ENCODE measurements at places on chromosomes 7 and 10.

DNA sequence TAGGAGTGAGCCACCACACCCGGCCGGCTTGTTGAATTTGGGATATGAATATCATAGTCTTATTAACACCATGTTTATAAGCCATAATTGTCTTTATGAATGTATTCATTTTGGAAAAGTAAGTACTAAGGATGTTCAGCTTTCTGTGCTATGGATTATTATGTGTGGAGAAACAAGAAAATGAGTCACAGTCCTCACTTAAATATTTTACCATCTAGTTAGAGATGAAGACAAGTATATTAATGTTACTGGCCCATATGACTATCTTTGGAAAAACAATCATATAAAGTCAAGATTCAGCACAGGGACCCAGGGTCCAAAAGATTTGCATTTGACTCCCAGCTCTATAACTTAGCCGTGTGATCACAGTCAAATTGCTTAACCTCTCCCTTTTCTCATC lies 9.8 kb upstream of the TOMM7 start:
- no peak for DNase-seq

- DNase-seq: no peak
Measured at GRCh38 chr7:24172856-24173255, 111.1 kb upstream of the NPY start.

GRCh38 chr7:80873140-80873539 lies 45.7 kb downstream of the SEMA3C start:
- no peak for DNase-seq

DNA sequence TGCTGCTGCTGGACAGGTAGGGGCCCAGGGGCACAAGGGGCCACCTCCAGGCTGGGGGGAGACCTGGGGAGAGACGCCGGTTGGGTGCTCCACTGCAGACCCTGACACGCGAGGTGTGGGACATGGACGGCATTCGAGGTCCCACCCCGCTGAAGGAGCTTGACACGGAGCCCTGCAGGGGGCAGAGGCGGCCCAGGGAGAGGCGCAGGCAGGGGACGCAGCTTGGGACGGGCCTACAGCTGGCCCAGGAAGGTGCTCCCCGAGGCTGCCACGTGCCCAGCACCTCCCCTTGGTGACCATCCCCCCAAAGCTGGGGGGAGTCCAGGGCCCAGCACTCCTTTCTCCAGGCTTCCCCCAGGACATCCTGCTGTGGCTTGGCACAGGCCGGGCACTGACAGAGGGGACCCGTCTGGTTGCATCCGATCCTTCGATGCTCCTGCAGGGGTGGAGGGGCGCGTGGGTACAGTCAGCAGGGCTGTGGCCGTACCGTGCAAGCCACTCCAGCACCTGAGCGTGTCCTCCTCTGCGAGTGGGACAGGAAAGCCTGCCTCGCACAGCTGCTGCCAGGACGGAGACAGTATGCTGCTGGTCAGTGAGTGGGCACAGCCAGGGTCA lies 174.4 kb downstream of the ELFN1 start:
- peak; percentile 7 for DNase-seq

DNA sequence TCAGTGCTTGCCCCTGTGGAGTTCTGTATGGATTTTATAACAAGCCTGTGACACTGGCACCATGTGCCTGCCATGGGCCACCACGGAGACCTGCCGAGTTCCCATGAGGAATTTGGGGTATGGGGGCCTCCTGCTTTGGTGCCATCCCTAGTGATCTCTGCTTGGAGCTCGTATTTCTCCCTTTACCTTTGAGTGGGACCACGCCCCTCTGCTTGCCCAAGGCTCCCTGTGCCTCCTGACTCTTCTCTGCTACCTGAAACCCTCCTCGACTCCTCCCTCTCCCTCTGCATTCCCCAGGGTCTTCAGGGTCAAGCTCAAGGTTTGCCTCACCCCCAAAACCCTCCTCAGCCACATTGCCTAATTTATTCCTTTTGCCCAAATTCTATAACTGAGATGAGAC lies 225.0 kb downstream of the BUB3 start:
- DNase-seq: no peak

DNA sequence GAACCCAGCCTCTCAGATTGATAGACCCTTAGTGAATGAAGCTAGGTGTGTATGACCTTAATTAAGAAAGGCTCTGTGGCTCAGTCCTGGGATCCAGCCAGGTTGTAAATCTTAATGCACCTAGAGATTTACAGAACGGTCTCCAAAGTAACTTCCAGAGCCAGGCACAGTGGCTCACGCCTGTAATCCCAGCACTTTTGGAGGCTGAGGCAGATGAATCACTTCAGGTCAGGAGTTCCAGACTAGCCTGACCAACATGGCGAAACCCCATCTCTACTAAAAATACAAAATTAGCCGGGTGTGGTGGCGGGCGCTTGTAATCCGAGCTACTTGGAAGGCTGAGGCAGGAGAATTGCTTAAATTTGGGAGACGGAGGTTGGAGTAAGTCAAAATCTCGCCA lies 24.3 kb downstream of the CALHM2 start:
- DNase-seq: no peak

- DNase-seq: no peak
Measured at GRCh38 chr10:90418869-90419652, 438.8 kb downstream of the HTR7 start.

DNA sequence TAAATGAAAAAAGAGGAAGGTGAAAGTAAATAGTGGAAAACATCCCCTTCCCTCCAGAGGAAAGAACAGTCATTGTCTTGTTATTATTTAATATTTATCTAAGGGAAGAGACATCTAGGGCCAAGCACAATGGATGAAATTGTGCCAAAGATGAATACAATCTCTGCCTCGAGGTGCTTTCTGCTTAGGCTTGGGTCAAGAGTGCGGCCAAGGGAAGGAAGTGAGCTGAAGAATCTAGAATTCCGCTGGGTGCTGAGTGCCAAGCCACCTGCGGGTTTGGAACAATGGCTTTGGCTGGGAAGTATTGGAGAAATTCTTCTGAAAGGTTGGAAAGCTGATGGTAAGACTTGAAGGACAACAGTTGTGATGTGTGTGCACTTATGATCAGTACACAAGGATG lies 531.3 kb upstream of the FZD8 start:
- no peak for DNase-seq

GRCh38 chr10:13765641-13766341 lies 179.0 kb downstream of the PRPF18 start:
- no peak for DNase-seq

DNA sequence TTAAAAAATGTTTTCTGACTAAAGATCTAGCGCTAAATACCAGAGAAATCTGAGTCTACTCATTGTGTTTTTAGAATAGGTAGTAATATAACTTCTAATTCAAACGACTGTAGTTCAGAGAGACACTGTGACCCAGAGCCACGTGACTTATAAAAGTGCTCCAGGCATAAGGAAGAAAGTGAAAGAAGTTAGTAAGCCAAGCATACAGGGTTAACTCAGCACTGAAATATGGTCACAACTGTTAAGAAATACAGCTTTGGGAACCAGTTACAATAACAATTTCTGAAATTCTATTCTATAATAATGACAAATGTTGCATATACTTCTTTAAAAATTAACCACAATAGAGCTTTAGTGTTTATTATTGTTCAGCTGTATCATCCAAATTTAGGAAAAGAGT lies 119.1 kb downstream of the TFEC start:
- no peak for DNase-seq

DNA sequence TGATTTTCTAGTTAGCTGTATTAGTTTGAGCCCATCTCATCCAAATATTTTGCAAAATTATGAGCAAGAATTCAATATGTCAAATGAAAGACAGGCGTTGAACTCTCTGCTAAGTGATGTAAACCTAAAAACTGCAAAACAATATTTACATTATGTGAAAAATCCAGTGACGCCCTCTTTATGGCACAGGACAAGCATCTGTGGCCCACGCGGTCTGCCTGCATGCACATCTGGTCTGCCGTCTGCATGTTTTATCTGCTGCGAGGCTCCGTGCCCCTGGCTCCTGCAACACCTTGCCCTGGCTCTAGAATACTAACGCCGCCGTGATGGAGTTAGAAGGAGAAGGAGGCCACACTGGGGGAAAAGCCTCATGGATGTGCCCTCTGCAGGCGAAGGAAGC lies 142.0 kb downstream of the SVIL start:
- no peak for DNase-seq

GRCh38 chr10:6841761-6842160 lies 261.7 kb upstream of the PRKCQ start:
- DNase-seq: no peak

- peak; percentile 93 for DNase-seq
Measured at GRCh38 chr10:25015828-25016375, at the start of gene ENKUR. ENKUR (minus strand) TSS chr10:25016158; CDS start chr10:25015936, 222 bp downstream.

- no peak for DNase-seq
Measured at GRCh38 chr7:88919478-88920131, 124.1 kb upstream of the TEX47 start.

DNA sequence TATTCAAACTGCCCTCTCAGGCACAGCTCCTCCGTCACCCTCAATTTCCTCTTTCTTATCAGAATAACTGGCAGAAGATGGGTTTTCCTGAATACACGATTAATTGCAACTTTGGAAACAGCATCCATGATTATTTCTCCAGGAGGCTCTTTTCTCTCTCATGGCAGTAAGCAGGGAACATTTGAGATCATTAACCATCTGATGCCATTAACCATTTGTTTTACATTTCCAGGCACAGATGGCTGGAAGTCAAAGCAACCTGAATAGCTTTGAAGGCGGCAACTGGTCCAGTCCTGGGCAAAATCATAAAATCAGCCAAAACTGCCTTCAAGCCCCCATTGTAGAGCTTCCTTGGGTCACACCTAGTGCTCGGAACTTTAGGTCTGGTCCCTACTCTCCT lies 289.5 kb upstream of the AOAH start:
- no peak for DNase-seq

DNA sequence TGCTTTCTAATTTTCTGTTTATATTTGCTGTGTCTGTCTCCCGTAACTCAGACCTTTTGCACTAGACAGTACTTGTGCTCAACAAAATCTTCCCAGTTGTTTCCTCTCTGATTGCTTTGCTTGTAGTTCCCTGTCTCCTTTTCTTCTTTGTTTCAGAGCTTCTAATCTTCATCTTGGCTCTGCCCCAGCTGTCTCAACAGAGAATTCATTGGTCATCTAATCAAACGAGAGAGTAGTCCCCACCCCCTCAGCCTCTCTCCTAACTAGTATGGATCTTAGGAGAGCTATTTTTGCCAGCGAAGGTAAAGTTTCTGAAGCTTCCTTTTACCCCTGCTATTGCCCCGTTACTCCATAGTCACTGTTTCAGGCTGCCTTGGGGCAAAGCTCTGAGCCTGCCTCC lies 32.8 kb downstream of the SLC26A4 start:
- DNase-seq: no peak

GRCh38 chr7:79936281-79936983 lies 198.2 kb upstream of the GNAI1 start:
- DNase-seq: no peak

- DNase-seq: no peak
Measured at GRCh38 chr10:3000048-3000447, 67.3 kb upstream of the PFKP start.

DNA sequence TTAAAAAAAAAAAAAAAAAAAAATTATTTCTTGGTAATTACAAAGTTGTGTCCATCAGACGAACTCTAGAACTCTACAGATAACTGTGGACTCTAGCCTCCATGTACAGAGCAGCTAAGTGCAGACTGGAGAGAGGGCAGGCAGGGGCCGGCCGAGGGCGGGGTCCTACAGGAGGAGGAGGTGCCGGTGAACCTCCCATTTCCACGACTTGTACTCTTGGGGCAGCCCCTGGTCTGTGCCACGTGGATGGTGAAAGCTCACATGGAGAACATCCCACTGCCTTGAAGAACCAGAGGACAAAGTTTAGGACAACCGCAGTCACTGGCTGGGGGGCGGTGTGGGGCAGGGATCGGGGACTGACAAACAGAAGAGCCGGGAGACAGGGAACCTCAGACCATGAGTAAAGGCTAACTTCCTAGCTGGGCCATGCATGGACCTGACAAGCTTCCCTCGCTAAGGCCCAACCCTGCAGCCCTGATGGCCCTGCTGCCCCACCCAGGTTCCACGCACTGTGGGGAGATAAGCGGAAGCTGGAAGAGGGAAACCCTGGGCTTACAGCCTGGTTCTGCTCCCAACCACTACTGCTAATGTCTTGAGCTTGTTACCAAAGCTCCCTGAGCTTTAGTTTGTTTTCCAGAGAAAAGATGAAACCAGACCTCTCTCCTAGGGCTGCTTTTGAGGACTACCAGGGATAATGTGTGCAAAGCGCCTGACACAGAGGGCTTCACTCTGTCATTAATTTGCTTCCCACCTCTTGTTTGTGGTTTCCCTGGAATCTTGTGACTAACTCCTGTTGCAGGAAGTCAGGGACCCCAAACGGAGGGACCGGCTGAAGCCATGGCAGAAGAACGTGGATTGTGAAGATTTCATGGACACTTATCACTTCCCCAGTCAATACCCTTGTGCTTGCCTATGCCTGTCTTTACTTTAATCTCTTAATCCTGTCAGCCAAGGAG lies 16.1 kb upstream of the SEC61G start:
- no peak for DNase-seq

DNA sequence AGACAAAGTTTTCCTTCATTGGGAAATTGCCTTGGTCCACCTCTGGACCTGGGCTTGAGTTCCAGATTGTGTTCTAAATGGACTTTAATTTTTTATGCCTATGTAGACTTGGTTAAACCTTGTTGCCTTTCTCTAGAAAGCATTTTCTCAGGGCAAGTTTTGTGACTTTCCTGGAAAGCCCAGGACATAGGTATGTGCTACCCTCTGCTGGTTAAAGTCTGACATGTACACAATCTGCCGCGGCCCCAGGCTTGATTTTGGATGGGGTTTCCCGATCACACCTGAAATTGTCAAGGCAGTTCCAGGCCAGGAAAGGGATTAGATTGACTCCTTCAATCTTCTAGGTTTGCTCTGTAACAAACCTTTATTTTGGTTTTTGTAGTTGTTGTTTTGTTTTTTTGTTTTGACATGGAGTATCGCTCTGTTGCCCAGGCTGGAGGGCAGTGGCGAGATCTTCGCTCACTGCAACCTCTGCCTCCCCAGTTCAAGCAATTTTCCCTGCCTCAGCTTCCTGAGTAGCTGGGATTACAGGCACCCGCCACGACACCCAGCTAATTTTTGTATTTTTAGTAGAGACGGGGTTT lies 14.1 kb upstream of the AKR1B10 start:
- no peak for DNase-seq

DNA sequence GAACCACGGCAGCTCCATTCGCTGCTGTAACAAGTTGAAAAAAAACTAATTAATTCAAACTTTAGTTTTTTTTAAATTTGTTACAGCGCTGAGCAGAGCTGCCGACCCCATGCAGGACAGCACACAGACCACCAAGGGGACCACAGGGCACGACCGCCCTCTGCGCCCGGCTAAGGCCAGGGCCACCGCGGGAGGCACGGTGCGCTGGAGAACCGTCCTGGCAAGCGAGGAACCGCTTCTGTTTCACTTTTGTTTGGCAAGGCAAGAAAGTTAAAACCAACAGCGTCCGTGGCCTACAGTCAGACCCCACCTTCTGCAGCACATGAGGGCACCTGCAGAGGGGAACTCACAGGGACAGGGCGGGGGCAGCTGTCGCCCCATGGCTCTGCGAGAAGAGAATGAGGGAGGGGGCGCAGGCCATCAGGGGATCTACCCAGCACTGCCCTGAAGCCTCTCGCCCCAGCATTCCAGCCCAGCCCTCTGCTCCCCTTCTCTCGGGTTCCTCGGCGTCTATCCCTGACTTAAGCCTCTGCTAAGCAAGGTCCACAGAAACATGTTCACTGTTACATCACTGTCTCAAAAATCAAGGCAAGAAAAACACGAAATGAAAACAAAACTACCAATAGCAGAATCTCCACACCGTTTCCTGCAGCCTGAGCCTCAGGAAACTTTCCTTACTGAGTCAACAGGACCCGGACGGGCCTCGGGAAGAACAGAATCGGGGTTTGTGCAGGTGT lies 204.4 kb downstream of the DIP2C start:
- DNase-seq: no peak

- no peak for DNase-seq
Measured at GRCh38 chr7:138903186-138903820, 77.9 kb downstream of the KIAA1549 start.
